ENCODE measurements at places on chromosomes 4 and X.

- DNase-seq, result no peak
Observed at GRCh38 chrX:33195698-33196097, 15.7 kb downstream of the DMD start.

DNA sequence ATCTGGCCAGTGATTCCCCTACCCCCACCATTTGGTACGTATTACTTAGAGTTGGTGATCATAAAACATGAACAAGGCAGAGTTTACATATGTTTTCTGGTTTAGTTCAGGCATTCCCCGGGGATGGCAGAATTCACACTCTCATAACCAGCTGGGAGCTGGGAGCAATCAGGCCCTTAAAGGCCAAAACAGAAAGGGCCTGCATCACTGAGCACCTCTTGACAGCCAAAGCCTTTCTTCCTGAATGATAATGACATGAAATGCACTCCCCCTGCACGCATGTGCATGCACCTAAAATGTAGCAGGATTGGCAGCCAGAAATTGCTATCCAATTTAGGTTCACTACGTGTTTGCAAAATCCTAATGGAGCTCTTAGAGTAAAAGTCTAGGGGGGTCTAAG is 235.4 kb downstream of the GPC3 start:
- DNase-seq, result no peak

DNA sequence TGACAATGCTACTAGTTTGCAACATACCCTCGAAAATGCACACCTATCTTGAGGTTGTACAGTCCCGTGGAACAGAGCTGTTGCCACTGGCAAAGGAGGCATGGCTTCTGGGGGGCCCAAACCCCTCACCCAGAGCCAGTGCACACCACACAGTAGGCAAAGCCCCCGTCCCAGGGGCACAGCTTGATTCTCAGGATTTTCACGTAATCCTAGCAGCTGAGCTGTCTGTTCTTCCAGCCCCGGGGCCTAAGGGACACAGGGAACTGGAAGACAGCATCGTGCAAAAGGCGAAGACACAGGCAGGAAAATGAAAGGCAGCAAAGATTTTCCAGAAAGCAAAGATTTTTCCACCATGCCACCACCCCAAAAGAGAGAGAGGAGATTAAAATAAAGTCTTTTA is 77.2 kb downstream of the JAKMIP1 start:
- no peak for DNase-seq

- no peak for DNase-seq
Observed at GRCh38 chr4:119858176-119858575, 208.5 kb downstream of the MAD2L1 start.

DNA sequence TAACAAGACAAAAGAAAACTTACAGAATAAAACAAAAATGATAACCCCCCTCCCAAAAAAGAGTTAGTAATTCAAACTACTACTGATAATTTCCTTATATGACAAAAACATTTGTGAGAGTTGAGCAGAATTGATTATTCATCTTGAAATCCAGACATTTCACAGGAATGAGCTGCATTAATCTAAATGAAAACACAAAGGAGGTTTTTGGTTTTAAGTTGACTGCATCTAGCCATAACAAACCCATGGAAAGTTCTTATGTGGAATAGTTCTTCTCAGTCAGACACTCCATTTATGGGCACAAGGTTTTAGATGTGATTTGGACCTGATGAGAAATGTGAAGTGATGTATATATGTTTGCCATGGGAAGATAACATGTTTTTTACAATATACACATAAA is 95.4 kb downstream of the VCX2 start:
- no peak for DNase-seq

DNA sequence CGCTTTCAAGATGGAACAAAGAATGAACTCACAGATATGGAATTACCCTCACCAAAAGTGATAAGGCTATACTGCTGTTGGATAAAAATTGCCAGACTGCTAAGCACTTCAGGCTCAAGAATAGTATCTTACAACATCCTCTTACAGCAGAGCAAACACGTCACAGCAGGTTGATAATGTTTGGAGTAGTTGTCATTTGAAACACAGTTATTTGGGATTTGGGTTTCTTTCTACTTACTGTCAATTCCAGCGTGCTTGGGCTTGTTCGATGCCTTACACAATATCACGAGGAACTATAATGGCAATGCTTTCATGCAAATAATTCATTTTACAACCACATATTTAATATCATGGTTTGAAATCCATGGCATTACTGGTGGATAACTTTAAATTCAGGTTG is 1223.7 kb upstream of the AGA start:
- DNase-seq, result no peak

GRCh38 chr4:6153874-6154273 is 46.5 kb downstream of the JAKMIP1 start:
- DNase-seq, result no peak

- no peak for DNase-seq
Observed at GRCh38 chr4:26937567-26937966, 76.9 kb downstream of the STIM2 start.

DNA sequence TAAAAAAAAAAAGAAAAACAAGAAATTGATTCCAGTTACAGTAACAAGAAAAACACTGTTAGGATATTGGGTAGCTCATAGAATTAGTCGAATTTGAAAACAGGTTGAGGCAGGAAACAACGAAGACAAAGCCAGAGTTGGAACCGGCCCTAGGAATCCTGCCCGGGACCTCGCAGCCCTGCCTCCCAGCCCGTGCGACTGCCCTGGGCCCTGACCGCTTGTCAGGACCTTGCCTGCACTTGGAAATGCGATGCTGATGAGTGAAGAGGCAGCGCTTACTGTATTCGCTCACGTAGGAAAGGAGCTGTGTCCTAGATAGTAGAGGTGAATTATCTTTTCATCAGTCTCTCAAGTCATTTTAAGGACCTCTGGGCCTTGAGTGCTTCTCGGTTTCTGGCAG is 611.7 kb upstream of the FAT1 start:
- no peak for DNase-seq

DNA sequence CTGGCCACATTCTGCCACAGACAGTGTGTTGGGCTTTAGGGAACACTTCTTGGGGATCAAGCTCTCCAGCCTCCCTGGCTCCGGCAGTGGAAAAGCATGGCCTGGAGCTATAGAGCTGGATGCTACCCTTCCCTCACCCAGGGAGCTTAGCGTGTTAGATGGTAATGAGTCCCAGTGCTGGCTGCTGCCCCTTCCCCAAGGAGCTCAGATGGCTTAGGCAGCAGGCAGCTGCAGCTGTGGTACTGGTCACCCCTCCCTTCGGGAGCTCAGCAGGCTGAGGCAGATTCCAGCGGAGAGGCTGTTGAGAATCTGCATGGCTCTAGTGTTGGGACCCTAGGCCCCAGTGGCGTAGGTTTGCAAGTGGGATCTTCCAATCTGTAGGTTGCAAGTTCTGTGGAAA is 19.5 kb downstream of the TMEM144 start:
- no peak for DNase-seq

- DNase-seq, result no peak
Observed at GRCh38 chrX:7334253-7334935, 186.4 kb upstream of the PUDP start.

DNA sequence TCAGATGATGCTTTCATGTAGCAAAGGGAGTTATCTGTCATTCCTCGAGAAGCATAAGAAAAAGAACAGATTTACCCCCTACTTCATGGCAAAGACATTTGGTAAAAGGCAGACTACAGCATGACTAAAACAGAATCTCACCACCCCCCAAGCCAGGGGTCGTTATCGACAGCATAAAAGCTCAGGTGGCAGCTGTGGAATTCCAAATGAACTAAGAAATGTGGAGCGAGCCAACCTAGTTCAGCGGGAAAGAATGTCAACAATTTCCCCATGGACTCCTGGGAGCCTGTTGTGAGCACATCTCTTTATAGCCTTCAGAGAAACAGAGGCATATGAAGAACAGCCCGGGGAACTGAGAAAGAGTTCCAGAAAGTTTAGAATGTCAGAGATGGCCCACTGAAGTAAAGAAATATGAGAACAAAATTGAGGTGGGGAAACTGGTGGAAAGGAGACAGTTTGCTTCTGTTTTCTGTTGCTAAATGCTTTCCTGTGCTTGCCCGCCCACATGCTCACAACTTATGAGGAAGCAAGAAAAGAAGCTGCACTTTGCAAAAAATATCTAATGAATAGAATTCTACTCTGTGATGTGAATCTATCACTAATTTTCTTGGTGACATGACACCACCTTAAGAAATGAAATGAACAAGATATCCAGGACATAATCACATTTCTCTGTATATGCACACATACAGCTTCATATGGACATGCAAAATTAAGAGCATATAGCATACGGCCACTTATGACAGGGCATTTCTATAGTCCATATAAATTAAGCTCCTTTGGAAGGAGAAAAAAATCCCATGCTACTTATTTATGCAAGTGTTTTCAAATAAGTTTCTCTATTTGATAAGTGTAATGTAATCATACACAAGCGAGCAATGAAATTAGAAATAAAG is 135.3 kb upstream of the MID1 start:
- no peak for DNase-seq

DNA sequence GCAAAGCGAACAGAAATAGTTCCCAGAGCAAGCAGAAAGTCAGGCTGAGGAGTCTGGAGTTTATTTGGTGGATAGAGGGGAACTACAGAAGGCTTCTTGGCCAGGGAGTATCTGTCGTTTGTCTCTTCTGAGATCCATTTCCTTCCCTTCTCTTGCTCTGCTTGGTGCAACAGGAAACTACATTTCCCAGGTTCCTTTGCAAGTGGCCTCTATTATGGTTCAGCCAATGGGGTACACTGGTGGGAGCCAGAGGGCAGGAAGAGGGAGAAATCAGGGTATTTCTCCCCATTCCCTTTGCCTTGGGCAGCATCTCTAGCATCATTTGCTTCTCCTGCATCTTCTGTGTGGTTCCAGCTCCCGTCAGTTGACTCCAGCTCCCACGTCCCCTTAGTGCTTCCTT is 142.1 kb downstream of the BCOR start:
- DNase-seq, result peak; percentile 46

DNA sequence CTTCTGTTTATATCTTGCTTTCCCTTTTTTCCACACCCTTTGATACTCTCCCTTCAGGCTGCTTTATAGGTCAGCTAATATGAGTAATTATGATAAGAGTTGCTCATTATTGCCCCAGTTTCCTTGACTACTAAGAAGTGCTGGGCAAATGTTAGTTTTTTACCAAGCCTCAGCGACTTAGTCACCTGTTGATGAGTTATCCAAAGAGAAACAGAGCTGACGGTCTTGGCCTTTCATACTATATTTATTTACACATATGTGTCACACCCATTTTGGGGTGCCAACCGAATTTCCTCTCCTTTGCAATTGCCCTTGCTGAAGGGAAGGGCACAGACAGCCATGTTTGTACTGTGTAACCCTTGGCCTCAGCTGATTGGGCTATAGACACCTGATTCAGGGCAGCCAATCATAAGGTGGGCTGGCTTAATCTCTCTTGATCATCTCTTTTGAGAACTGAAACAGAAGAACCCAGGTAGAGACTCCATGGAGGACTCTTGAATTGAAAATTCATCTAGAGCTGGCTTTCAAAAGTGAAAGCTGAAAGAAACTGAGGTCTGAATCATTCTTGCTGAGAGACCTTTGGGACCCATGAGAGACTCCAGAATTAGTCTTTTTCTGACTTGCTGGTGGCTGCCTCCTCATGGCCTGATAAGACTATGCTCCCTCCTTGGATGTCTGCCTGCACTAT is 111.7 kb upstream of the RPS6KA3 start:
- no peak for DNase-seq

DNA sequence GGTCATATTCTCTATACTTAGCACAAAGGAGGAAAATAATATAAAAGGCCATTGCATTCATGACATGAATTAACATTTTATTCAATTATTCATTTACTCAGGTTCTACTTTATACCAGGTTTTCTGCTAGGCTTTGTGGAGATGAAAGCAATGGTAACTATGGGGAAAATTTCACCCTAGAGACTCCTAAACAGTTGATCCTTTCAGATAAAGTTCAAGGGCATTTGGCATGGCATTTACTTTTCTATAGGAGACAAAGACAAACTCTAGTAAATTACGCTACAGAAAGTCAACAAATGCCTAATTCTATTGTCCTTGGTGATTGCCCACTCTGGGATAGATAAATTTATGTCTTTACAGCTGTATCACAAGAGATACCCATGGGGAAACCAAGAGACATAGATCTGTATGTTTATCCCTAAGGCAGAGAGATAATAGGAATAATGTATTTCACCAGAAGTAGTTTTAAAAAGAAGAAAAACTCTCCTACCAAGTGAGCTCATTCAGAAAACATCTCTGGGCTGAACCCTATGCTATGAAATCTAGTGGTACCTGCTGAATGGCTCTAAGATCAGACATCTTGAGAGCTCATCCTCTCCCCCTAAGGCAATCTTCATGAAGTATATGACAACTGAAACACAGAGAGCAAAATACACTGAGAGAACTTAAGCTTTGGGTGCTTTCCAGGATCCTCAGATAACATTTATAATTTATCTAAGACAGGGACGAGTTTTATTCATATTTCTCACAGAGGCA is 316.7 kb downstream of the ANTXR2 start:
- no peak for DNase-seq

DNA sequence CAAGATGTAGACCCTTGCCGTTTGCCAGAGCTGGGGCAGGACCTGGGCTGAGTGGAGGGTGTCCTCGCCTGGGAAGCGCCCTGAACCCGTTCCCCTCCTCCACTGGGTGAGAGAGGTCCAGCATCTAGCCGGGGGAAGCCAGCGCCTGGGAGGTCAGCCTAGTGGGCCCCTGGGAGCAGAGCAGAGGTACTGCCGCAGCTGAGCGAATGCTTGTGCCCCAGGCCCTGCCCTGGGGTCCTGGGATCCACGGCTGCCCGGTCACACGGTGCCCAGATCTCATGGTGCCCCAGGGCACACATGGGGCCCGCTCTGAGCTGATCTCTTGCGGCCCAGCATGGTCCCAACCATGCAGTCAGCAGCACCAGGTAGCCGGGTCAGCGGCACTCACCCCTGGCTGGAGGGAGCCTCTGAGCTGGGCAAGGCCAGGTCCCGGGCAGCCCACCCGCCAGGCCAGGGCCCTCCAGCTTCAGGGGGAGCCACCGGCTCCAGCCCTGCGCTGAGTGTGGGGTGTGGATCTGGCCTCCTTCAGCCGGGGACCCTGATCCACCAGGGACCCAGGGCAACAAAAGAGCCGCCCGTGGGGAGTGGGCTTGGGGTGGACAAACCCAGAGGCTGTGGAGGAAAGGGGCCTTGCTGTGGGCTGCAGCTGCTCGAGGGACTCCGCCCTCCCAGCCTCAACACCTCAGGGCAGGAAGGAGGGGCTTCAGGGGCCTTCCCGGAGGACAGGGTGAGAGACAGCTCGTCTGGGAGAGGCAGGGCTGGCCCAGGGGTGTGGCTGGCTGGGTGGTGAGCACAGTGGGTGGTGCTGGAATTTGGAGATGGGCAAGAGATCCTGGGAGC is 4.1 kb upstream of the CPLX1 start:
- no peak for DNase-seq

Data from Jurkat, Clone E6-1 (cell line).